Vagina (tissue), 2 donors: ENCODE measurements at places on chromosomes 6 and 20. TPM values are rescaled to one million over a fixed set of nuclear protein-coding genes. Genes with fewer than 3 reads are reported as not detected.

DNA sequence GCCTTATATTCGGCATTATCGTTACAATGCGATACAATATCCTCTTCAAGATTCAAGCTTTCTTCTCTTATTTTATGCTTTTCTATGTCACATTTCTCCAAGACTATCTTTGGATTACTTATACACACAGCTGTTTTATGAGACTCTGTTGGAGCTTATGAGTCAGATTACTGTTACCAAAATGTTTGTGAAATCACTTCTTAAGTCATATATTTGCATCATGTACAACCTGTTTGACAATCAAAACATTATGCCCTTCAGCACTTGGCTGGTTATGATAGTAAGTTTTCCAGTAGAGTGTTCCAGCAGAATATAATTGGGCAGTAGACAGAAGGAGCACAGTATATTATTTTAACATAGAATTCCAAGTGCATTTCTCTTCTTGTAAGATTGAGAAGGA lies 35.2 kb downstream of the BMP6 start:
- no peak overlapping the region for H3K4me3 ChIP-seq
- no peaks in the 10 kb centered on the region for H3K27me3 ChIP-seq
- DNase-seq, result no peak
- H3K36me3 ChIP-seq, result no peaks in the 10 kb centered on the region
- peaks cover 5% of the 10 kb centered on the region for H3K4me1 ChIP-seq

DNA sequence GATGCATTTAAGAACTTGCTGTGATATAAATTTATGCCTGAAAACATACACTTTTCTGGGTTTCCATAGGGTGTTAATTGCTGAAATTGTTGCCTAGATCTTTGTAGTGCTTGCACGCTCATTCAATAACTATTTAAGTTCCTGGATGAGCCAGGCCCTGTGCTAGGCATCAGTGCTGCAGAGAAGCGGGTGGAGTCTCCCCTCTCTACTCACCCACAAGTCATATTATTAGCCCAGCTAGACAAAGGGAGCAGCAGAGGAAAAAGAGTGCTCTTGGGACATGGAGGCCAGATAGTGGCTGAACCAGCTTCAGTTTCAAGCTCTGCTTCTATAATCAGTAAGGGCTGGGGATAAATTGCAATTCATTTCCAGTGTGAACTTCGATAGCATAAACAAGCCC lies 329.1 kb downstream of the TFAP2B start:
- no peaks in the 10 kb centered on the region for H3K4me1 ChIP-seq
- no peaks in the 10 kb centered on the region for H3K27me3 ChIP-seq
- no peak overlapping the region for H3K27ac ChIP-seq
- DNase-seq, result no peak

DNA sequence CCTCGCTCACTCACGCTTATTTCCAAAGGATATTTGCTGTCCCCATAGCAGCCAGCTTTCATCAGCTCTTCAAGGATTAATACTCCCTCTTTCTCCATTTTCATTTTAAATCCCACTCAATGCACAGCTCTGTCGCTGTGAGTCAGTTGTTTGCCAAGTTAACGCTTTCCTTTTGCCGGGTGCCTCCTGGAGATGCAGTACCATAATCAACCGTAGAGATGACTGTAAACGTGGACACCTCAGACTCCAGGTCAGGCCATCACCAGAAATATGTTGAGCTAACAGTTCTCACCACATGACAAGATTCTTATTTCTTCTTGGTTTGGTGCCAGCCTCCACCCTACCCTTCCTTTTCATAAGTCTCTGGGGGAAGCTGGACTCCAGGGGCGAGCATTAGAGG lies 66.6 kb upstream of the TAB2 start:
- no peak for DNase-seq
- H3K27me3 ChIP-seq, result no peaks in the 10 kb centered on the region
- H3K4me1 ChIP-seq, result no peaks in the 10 kb centered on the region

GRCh38 chr20:51608061-51608460 lies 65.5 kb upstream of the NFATC2 start:
- DNase-seq, result no peak
- no peak overlapping the region for H3K27ac ChIP-seq
- no peak overlapping the region for H3K4me3 ChIP-seq
- H3K4me1 ChIP-seq, result no peaks in the 10 kb centered on the region
- H3K27me3 ChIP-seq, result no peaks in the 10 kb centered on the region

GRCh38 chr6:169618526-169619490 lies 83.0 kb downstream of the WDR27 start:
- no peak overlapping the region for H3K4me3 ChIP-seq
- H3K27me3 ChIP-seq, result no peaks in the 10 kb centered on the region
- H3K36me3 ChIP-seq, result peaks cover 3% of the 10 kb centered on the region
- H3K4me1 ChIP-seq, result no peaks in the 10 kb centered on the region
- no peak for DNase-seq

TGM3 gene
- 27.7 TPM for total RNA-seq
